RPMI7951 (cell line): ENCODE measurements at places on chromosomes 3 and 15. TPM values are rescaled to one million over a fixed set of nuclear protein-coding genes. Genes with fewer than 3 reads are reported as not detected.

The MOBP gene
- not detected in 2 replicates for total RNA-seq

The IL12A gene
- 0.49 and 0.72 TPM in 2 replicates for total RNA-seq

The GATA2 gene
- total RNA-seq, result 9.0 and 10.1 TPM in 2 replicates

The DNAH12 gene
- 0.49 and 1.6 TPM in 2 replicates for total RNA-seq

The PRSS50 gene
- not detected in 2 replicates for total RNA-seq

The GABRR3 gene
- total RNA-seq, result not detected in 2 replicates

The SCN5A gene
- under 0.01 and 0.59 TPM in 2 replicates for total RNA-seq

The PP2D1 gene
- not detected in 2 replicates for total RNA-seq

The SKOR1 gene
- not detected in 2 replicates for total RNA-seq

The RBPMS2 gene
- total RNA-seq, result not detected in 2 replicates

The IQCF5 gene
- not detected in 2 replicates for total RNA-seq

The KLHL40 gene
- not detected in 2 replicates for total RNA-seq

The MNS1 gene
- 9.6 and 9.7 TPM in 2 replicates for total RNA-seq

The ITPKA gene
- 9.2 and 13.2 TPM in 2 replicates for total RNA-seq

The ZIC4 gene
- 0.10 and 0.84 TPM in 2 replicates for total RNA-seq

The NEK4 gene
- 17.7 and 21.3 TPM in 2 replicates for total RNA-seq

The LEKR1 gene
- 1.8 and 2.1 TPM in 2 replicates for total RNA-seq

The CEMIP gene
- 1.1 and 2.6 TPM in 2 replicates for total RNA-seq

The RASGRP1 gene
- 0.12 and 0.20 TPM in 2 replicates for total RNA-seq

The TGM4 gene
- under 0.01 TPM in 1 of 2 replicates, not detected in the other for total RNA-seq

The ATP10A gene
- total RNA-seq, result not detected in 2 replicates

The UBP1 gene
- 30.8 and 32.0 TPM in 2 replicates for total RNA-seq

The DUOXA1 gene
- not detected in 2 replicates for total RNA-seq

The PRR23A gene
- not detected in 2 replicates for total RNA-seq

The RLBP1 gene
- total RNA-seq, result not detected in 2 replicates

The CCDC9B gene
- total RNA-seq, result 8.1 and 8.5 TPM in 2 replicates

The ABTB1 gene
- 2.5 and 5.1 TPM in 2 replicates for total RNA-seq

The PPP1R14D gene
- not detected in 2 replicates for total RNA-seq

The LOXL1 gene
- total RNA-seq, result 45.9 and 55.0 TPM in 2 replicates

The SLC28A1 gene
- not detected in 2 replicates for total RNA-seq

The CFAP100 gene
- total RNA-seq, result not detected in 2 replicates

The ZIC1 gene
- 12.1 and 12.2 TPM in 2 replicates for total RNA-seq
